ENCODE measurements at places on chromosomes 1 and 21.

DNA sequence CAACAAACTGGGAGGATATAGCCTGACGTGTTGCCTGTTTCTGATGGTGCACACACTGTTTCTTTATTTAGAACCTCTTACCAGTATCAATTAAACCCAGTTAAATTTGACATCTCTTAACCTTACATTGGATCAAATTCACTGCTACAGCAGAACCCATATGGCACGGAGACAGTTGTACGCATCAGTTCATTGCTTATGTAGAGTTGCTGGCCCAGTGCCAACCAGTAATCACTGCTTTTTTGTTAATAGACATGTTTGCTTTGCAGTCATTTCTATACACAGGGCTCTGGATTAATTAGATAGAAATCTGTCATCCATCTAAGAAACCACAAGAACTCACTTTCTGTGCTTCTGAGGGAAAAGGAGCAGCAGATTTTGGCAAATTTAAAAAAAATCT is 154.0 kb downstream of the RWDD3 start:
- no peak for DNase-seq

GRCh38 chr1:228226141-228226874 is 18.5 kb downstream of the OBSCN start:
- no peak for DNase-seq

- no peak for DNase-seq
Measured at GRCh38 chr1:29975036-29975694, 738.8 kb downstream of the PTPRU start.

- no peak for DNase-seq
Measured at GRCh38 chr21:28834335-28835238, 158.1 kb downstream of the LTN1 start.

DNA sequence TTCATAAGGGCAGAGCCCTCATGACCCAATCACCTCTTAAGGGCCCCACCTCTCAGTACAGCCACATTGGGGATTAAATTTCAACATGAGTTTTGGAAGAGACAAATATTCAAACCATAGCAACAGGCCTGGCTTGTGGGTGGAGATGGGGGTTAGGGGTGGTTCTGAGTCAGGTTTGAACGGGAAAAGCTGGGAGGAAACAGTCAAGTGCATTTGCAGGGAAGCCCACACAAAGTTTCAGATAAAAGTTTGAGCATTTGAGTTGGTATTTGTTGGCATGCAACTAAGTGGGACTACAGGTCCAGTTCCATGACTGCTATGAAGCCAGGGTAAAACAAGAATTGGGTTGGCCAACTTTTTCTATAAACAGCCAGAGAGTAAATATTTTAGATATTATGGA is 21.0 kb upstream of the PADI2 start:
- DNase-seq = no peak

GRCh38 chr1:244231193-244231571 is 180.1 kb downstream of the ZBTB18 start:
- no peak for DNase-seq

DNA sequence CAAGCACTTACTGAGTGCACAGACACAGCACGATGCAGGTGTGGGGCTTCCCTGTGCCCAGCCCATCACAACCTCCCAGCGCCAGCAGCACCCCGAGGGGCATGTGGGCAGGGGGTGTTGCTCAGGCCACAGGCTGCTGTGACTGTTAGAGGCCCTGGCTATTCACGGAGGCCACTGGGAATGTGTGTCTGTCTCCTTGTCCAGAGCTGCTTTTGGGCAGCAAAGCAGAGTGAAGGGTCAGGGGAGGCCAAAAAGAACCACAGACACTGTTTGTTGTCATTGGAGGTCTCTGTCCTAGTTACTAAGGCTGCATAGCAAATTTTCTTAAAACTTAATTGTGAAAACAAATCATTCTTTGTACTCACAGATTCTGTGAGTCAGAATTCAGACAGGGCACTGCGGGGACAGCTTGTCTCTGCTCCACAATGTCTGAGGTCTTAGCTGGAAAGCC is 49.6 kb downstream of the TNFRSF8 start:
- DNase-seq = no peak

DNA sequence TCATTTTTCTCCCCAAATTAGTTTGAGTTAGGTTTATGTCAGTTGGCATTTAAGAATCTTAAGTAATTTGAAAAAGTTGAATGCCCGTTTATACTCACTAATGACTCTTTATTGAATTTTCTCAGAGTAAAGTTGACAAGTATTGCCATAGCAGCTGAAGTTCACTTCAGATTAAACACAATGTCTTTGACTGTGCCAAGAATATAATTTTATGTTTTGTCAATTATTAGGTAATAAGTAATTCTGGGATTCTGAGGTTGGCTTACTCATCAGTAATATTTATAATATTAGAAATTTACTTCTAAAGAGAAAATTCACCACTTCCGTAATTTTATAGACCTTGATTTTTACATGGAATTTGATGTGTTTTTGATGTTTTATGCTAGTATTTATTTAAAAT is 369.3 kb upstream of the TMPRSS15 start:
- no peak for DNase-seq

GRCh38 chr1:32063261-32063681 is 9.5 kb upstream of the TMEM39B start:
- no peak for DNase-seq

DNA sequence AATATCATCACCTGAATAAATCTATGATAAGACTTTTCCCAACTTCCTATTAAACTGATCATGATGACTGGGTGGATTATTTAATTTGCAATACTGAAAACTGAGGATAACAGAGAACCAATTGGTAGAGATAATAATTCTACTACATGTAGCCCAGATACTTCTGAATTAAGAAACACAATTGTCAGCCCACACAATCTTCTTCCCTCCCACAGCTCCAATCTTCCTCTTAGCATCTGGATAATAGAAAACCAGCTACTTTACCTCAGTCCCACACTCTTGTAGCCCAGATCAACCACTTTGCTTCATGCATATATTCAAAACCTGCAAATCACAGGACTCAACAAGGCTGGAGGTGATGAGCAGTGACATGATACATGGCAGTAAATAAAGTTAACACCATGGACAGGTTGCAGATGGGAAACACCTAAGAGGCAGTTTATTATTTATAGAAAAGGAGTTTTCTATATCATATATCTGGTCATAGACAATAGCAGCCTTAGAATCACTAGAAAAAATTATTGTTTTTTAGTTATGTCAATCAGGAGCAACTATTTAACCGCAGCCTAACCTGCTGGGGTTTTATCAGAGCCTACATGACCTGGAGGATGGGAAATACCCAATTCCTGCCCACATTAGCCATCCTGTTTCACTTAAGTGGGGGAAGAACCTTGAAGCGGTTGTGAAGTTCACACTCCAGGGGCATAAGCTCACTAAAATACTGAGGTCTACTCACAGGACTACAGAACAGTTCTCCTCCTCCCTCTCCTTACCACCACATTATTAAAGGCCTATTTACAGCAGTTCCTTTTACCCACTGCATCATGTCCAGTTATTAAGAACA is 16.7 kb downstream of the FRRS1 start:
- DNase-seq = no peak

DNA sequence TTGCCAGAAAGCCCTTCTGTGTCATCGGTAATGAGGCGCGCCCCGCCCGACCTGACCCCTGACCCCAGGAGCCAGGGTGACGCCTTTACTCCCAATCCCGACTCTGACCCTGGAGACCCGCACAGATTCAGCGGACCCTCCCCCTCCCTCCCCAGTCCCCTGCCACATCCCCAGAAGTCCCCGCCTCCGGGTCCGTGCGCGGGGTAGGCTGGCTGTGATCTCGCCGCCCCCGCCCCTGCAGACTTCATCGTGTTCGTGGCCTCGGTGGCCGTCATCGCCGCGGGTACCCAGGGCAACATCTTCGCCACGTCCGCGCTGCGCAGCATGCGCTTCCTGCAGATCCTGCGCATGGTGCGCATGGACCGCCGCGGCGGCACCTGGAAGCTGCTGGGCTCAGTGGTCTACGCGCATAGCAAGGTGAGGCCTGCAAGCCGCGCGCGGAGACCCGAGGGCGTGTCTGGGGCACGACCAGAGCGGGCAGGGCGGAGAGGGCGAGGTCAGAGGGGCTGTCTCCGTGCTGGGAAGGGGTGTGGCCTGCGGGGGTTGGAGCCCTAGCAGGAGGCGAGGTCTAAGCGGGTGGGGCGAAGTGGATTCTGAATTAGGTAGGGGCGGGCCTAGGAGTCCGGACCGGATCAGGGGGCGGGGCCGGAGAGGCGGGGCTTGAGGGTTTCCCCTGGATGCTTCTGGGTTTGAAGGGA is 34.8 kb downstream of the KCNQ4 start:
- peak; percentile 83 for DNase-seq

DNA sequence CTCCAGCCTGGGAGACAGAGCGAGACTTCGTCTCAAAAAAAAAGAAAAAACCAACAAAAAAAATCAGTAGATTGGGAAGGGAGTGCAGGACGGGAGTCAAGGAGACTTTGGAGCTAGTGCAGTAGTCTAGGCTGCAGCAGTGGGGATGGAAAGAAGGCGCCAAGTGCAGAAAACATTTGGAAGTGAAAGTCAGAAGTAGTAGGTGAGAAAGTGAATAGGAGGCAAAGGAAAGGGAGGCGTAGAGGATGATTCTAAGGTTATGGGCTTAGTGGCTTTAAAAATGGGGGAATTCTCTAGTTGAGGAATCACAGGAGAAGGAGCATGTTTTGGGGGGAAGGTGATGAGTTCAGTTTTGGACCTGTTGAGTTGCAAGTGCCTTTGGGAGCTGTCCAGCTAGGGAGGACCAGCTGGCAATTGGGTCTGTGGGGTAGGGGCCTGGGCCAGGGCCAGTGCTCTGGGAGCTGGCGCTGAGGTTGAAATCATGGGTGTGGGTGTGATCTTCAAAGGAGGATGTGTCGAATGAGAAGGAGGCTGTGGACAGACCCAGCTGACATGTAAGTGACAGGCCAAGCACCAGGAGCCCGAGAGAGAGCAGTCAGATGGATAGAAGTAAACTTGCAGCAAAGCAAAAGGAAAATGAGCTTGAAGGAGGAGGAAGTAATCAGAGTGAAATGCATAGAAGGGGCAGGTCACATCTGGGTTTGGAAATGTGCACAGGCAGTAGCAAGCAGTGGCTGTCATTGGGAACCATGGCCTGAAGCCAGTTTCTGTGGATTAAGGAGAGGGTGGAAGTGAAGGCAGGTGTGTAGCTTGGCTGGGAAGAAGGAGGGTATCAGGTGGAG is 15.8 kb downstream of the TMCC2 start:
- no peak for DNase-seq

GRCh38 chr1:42834803-42835202 is 11.6 kb upstream of the ZNF691 start:
- no peak for DNase-seq

DNA sequence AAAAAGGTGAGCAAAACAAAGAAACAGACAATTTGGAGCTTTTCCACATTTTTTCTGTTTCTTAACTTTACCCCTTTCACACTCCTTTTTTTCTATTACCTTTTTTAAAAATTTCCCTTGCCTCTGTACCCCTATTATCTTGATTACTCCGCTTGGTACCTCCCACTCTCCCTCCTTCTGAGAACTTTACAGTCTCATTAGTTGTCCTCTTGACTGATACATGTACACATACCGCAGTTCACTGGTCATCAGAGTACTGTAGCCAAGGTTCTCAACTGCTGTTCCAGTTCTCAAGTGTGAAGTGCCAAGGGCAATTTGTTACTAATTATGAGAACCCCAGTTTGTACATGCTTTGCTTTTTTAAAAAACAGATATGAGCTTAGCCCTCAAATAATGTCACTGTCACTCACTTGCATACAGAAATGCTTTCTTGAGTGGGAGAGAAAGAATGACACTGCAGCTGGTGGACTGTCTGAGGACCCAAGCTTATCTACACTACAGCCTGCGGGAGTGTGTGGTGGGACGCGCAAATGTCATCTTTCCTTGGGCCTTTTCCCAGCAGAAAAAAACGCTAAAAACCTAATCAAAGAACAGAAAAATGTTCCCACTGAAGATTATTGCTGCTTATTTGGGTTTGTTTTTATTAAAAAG is 160.8 kb downstream of the DISP1 start:
- DNase-seq = no peak

GRCh38 chr1:26078286-26079177 is 11.1 kb upstream of the TRIM63 start:
- no peak for DNase-seq

DNA sequence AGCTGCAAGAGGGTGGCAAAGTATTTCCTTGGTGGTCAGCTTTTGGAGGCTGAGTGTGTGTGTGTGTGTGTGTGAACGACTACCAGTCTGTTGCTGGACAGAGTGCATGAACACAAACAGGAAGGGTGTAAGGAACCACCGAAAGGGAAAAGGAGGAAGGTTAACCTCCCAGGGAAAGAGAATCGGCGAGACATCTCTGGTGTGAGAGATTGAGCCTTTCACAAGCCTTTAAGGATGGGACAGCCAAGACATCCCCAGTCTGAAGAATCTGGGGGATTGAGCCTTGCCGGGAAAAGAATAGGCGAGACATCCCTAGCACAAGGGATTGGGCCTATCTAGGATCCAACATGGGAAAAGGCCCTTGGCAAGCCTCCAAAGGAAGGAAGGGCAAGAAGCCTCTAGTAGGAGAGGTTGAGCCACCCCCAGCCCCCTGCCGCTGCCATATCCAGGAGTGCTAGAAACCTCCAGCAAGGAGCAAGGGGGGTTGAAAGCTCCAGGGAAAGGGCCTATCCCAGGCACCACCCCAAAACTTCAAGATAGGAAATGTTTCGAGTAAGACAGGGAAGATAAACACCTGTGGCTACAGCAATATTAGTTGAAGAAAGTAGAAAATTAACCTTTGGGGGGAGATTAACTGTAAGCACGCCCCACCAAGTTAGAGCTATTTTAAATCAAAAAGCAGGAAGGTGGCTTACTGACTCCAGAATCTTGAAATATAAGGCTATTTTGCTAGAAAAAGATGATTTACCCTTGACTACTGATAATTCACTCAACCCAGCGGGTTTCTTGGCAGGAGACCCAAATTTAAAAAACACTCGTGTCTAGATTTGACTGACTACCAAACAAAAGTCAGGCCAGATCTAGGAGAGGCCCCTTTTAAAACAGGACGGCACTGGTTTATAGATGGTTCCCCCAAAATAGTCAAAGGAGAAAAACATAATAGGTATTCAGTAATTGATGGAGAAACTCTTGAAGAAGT is 3.2 kb downstream of the TEX50 start:
- DNase-seq = no peak

- no peak for DNase-seq
Measured at GRCh38 chr1:15189692-15190370, 36.3 kb downstream of the TMEM51 start.
